Small intestine (tissue), 16 donors: ENCODE measurements at places on chromosomes 13 and 19.
A peak's percentile ranks its signal among the peaks of the same experiment; 100 is the strongest.

DNA sequence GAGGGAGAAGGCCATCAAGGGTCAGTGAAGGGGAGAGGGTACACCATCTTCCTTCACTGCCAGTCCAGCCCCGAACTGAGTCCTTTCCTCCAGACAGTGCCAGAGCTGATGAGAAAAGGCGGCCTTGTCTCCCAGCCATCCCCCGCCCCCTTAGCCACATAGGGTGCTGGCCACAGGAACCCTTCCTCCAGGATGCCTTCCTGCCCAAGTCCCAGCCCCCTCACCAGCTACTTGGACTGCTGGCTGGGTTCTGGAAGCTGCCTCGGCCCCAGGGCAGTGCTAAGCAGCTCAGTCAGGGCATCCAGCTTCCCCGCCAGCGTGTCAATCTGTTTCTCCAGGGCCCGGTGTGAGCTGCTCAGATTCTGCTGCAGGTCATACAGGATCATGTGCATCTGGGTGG, 12.6 kb upstream of the SMG9 start:
- no peak for DNase-seq

DNA sequence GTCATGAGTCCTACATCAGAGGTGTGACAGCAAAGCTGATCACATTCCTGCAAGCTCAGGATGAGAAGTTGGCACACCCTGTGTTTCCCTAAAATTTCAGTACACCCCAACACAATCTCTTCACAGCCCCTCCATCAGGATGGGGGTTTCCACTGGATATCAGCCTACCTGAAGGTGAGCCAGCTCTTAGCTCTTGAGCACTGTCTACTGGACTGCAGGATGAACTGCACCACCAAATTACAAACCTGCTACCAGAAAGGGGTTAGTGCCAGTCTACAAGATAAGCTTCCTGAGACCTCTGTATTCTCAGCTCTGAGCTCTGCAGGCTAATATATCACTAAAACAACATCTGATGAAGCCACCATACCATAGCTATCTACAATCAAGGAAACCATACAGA, 1616.2 kb upstream of the SPRY2 start:
- no peak for DNase-seq

- no peak for DNase-seq
Measured at GRCh38 chr13:110824702-110825300, 90.1 kb downstream of the ANKRD10 start.

DNA sequence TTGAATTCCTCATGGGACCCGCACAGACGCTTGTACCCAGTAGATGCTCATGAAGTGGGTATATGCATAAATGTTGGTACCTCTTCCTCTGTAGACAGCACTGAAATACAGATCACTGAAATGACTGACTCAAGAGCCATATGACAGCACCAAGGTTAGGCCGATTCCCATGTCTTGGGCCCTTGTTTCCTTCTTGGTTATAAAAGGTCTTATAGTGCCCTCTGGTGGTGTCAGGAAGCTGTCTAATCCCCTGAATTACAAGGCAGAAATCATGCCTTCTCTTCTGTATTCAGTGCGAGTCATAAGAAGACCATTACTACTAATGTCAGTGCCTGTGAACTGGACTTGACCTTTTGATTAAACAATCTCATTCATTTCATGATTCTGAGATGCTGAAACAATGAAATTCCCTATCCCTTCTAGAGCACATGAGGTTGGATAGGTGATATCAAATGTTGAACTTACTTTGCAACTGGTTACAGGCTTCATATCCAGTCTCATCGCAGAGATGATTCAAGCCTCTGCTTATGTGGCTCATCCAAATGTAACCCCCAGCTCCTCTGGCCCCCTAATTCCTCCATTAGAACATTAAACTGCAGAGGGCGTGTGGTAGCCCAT, 59.7 kb downstream of the SPATA13 start:
- peak; percentile 88 for DNase-seq

- DNase-seq, result no peak
Measured at GRCh38 chr19:54369082-54369687, 4.5 kb upstream of the LAIR1 start.

GRCh38 chr19:50873056-50873455, at the start of gene KLK2:
KLK2 (plus strand) TSS chr19:50873439; CDS start chr19:50873474, 35 bp downstream.
- no peak for DNase-seq

DNA sequence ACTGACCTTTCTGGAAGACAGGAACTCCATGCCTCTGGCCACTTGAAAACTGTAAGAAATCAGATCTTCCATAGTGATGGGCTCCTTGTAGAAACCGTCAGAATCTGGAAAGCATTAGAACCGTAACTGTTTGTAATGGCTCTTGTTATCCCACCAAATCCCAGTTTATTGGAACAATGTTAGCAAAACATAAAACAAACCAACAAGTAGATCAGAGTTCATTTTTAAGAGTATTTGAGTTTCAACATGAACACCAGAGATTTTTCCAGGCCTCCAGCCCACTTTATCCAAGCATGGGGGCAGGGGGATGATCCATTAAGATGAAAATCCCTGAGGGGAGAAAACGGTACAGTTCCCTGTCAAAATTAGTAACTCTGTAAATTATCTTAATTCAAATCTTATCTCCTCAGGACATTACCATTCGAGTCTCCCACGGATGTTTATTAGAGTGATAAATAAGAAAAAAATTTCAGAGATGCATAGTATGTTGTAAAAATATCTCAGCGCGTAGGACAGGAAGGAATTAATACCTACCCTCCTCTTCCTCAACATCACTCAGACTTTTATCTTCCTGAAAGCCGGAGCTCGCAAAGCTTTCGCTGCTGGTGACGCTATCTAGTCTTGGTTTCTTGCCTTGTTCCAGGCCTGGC, 172.5 kb downstream of the FLT1 start:
- DNase-seq, result no peak

DNA sequence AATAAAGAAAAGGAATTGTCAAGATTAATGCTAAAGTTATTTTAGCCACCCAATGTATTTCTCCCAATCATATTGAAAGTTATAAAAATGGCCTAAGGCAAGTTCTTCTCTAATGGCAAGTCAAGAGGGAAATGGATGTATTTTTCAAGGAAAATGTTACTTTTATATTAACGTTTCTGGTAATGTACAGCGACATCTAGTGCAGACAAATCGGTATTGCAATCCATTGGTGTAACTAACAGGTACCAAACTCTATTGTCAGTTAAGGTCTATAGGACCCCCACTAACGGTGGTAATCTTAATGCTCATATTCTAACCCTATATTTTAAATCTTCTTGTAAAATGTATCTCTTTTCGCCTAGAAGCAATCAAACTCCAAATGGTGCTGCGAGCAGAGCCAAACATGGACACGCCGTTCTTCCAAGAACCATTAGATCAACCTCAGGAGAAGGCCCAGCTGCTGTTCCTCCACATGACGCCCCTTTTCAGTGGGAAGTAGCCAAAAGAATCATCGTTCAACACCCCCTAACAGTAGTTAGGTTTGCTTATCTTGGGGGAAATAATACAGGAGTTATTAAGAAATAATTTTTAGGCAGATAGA, 98.5 kb upstream of the PABPC3 start:
- peak; percentile 27 for DNase-seq

GRCh38 chr19:29376855-29377354, 148.9 kb upstream of the VSTM2B start:
- DNase-seq, result no peak

DNA sequence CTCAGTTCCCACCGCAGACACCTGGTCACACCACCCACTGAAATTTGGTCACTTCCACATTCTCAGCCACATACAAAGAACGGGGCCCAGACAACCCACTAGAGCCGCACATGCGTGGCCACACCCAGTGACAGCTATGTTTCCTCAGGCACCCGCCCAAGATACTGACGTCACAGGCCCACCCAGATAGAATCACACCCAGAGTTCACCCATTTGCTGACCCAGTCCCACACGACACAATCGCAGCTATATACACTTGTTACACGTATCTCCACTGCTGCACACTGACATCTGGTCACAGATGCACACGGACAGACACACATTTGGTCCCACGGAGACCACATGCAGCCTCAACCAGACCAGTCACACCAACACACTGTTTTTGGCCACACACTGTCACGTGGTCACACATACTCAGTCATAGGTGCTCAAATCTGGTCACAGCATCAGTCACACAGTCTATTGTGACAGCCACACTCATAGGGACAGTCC, 2.9 kb downstream of the NUMBL start:
- peak; percentile 67 for DNase-seq

- peak; percentile 59 for DNase-seq
Measured at GRCh38 chr19:48152551-48152950, 17.6 kb downstream of the LIG1 start.

- DNase-seq, result no peak
Measured at GRCh38 chr19:13917888-13918406, 11.9 kb downstream of the CC2D1A start.

GRCh38 chr13:32587011-32587810, 959 bp downstream of the PDS5B start:
- peak; percentile 43 for DNase-seq

DNA sequence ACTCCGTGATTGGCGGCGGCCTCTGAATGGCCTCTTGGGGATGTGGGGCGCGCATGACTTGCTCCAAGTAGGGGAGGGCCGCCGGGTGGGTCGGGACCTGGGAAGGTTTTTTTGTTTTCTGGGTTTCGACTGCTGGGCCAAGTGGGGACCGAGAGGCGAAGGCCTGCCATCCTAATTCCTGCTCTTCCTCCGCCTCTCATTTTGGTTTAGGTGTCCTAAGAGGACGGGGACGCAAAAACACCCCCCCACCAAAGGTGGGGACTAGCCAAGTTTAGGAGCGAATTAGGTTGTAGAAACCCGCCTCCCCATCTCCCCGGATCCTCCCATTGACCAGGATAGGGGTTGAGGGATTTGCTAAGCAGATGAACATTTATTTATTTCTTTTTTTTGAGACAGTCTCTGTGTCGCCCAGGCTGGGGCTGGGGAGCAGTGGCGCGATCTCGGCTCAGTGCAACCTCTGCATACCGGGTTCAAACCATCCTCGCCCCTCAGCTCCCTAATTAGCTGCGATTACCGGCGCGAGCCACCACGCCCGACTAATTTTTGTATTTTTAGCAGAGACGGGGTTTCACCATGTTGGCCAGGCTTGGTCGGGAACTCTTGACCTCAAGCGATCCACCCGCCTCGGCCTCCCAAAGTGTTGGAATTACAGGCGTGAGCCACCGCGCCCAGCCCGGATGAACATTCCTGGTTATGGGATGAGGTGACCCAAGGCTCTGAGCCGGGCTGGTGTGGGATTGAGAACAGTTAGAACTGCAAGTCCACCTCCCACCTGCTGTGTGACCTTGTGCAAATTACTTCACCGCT, 838 bp downstream of the PPP2R1A start:
- DNase-seq, result no peak

DNA sequence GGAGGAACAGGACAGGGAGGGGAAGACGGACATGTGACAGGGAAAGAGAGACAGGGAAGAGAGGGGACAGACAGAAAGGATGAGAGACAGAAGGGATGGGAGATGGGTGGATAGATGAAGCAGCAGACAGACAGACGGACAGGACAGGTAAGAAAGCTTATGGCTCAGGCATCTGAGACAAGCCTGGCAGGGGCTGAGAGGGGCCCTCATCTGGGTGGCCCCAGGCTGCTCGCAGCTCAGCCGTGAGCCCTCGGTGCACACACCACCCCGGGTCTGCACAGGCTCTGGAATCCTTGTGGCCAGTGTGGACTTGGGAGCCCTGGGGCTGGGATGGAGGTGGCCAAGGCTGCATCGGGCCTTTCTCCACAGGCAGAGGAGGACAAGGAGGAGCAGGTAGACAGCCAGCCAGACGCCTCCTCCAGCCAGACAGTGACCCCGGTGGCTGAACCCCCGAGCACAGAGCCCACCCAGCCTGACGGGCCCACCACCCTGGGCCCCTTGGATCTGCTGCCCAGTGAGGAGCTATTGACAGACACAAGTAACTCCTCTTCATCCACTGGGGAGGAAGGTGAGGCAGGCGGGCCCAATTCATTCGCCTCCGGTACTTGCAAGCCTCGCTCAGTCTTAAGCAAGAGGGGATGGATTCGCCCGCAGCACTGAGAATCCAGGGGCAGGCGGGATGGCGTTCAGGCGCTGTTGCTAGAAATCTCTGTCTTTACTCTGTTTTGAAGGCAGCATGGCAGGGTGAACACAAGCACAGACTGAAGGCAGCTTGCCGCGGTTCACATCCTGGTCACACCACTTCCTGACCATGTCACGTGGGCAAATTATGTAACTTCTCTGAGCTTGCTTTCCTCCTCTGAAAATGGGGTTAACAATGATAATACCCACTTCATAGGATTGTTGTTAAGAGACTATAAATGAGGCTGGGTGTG, 14.0 kb downstream of the GRAMD1A start:
- DNase-seq, result peak; percentile 57

DNA sequence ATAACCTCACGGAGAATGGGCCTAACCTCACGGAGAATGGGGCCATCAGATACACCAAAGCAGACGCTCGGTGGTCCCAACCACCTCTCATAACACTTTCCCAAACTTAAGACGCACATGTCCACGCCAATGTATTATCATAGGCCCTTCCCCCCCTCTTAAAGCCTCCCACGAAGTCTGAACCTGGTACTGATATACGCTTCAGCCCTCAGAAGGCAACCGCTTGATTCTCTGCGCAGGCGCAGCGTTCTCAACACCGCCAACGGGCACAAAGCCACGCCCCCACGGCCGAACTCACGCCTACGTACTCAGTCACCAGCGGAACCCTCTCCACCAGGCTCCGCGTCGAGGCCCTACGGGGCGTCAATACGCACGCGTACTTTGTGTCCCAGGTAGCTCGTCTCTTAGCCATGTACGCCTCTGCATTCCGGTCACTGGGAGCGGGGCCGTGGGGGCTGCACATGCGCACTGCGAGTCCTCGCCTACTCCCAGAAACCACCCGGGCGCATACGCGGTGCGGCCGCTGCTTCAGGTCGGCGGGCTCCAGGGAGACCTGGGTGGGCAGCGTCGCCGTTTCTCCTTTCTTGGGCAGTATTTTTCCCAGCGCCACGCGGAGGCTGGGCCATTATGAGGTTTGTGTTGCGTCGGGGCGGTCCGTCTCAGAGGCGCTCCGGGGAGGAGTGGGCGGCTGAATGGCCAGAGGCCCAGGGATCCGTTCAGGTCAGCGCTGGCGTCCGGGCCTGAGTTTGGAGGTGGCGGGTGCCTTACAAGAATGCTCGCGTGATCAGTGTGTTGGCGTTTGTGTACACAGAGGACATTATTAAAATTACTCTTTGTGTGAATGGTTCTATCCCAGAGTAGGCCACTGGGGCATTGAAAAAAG, 25.3 kb downstream of the ZNF582 start:
- DNase-seq, result peak; percentile 66

GRCh38 chr19:55820037-55820436, 11.8 kb downstream of the NLRP11 start:
- no peak for DNase-seq

DNA sequence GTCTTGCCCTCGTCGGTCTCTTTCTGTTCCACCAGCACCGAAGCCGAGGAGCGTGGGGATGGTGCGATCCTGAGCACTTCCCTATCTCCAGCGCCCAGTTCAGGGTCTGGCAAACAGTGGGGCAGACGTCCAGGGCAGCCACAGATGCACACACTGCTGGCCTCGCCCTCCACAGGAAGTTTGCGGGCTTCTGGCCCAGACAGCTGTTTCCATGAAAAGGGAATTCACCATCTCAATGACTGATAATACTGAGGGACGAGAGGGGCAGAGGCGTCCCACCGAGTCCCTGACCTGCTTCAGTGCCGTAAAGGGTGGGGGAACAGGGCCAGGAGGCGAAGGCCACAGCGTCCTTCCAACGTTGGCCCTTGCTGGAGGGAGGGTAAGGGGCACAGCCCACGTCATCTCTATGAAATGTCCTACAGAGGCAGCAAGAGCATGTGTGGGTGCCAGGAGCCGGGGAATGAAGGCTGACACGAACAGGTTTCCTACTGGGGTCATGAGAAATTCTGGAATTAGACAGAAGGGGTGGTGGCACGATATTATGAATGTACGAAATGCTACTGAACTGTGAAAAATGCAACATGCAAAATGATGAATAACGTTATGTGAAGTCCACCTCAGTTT, 19.5 kb downstream of the SHC2 start:
- no peak for DNase-seq

GRCh38 chr19:12779162-12779993, 4.0 kb upstream of the HOOK2 start:
- no peak for DNase-seq
